Stimulated activated CD4-positive, alpha-beta T cell treated with anti-CD3 and anti-CD28 coated beads, Interleukin-15, amount 100 ng/mL, for 24 hours (primary cell): ENCODE measurements at places on chromosomes 16 and 17.
A peak's percentile ranks its signal among the peaks of the same experiment; 100 is the strongest.

DNA sequence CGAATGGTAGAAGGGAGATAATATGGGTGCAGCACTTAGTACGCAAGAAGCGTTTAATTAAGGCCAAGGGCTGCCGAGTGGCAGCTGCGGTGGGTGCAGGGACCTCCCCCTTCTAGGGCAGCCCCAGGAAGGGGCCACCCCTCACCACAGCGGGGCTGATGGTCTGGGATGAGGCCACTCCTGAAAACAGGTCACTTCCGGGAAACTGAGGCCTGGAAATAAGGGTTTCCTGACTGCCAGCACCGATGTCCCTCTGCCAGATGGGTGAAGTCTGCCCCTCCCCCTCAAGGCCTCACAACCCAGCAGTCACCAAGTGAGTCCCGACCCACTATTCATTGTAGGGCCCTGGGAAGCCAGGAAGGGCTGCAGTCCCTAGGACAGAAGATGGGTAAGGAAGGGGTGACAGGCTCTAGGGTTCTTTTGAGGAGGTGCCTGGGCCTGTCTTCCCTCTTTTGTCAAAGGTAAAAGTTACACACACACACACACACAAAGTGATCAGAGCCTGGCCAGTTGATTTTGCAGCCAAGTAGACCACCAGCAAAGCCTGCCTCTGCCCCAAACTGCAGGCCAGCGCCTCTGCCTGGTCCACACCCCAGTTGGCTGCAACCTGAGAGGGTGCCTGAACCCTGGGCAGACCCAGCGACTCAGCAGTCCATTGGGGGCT, 12.5 kb downstream of the SREBF1 start:
- peak; percentile 52 for DNase-seq

GRCh38 chr17:72234985-72235384, 114.2 kb downstream of the SOX9 start:
- DNase-seq, result no peak

DNA sequence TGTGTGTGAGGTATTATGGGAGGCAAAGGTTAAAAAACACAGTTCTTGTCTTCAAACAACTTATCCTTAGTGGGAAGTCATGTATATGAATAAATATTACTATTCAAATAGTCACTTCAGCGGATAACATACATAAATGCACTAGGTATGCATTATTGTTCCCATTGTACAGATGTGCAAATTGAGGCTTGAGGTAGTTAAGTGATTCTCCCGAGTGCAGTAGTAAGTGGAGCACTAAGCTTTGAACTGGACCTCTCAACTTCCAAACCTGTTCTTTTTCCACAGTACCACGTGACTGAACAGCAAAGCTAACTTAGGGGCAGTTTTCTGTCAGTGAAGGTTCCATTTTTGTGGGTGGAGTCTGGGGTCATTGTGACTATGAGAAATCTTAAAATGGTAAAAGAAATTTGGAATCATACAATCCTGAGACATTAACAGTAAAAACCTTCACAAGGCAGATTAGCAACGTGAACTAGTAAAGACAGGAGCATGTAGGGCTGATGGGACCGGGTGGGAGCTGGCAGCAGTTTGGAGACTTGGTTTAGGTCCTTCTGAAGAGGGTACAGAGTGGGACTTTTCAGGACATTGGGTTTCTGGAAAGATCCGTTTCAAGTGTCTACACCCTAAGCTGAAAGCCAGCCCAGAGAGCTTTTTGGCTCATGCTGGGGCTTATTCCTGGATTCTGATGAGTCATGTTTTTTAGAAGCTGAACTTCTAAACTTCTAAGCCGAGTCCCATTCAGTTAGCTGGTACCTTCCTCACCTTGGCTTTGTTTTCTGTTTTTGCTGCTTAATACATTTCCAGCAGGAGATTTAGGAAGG, 204.9 kb downstream of the PRKCA start:
- no peak for DNase-seq

- DNase-seq, result no peak
These were observed 339.8 kb downstream of the BCAS3 start for GRCh38 chr17:61017317-61018006.

GRCh38 chr17:66464921-66465320, 162.5 kb downstream of the PRKCA start:
- no peak for DNase-seq

- DNase-seq, result no peak
These were observed 32.2 kb downstream of the HSD17B2 start for GRCh38 chr16:82067042-82067803.

DNA sequence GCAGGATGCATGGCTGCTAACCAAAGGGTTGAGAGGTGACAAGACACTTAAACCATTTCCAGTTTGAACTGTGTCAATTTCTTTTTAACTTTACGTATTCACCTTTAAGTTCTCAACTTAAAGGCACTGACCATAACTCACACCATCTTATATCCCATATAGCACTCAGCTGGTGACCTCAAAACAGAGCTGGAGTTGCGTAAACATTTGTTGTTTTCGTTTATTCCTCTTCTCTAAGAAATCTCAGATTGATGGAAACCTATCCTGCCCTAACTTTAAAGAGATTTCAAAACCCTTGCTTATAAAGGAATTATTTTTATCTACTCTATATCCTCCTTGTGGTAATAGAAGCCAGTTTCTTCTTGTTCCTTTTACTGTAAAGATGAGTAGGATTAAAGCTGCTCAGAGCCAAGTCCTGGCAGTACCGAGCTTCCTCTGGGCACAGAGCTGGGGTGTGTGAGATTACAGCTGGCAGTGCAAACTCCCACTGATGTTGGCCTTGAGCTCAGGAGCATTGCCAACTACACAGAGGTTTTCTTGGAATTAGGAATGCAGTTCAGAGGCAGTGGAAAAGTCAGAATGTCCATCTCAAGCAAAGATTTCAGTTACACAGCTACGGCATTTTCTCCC, 1.3 kb downstream of the KCTD2 start:
- DNase-seq, result no peak

DNA sequence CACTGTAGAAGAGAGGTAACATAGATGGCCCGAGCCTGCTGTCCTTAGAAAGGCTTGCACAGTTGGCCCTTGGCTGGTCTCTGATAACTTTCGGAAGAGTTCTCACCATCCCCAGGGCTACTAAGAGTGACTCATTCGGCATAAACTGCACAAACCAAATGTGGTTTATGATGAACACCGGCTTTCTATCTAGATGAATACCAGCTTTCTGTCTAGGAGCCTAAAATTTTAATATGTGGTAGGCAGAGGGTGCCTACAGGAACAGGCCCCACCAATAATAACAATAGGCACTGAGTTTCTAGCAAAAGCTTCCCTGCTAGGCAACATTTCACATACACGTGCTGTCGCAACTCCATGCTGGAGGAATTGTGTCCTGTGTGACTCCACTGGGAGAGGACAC, 15.4 kb downstream of the CNOT1 start:
- DNase-seq, result no peak
